ENCODE measurements at places on chromosomes 16 and 17.
A peak's percentile ranks its signal among the peaks of the same experiment; 100 is the strongest.

GRCh38 chr17:62611292-62611691, 16.2 kb upstream of the MRC2 start:
- DNase-seq: no peak

- DNase-seq: no peak
These were observed 20.0 kb upstream of the FOXJ1 start for GRCh38 chr17:76160896-76161528.

DNA sequence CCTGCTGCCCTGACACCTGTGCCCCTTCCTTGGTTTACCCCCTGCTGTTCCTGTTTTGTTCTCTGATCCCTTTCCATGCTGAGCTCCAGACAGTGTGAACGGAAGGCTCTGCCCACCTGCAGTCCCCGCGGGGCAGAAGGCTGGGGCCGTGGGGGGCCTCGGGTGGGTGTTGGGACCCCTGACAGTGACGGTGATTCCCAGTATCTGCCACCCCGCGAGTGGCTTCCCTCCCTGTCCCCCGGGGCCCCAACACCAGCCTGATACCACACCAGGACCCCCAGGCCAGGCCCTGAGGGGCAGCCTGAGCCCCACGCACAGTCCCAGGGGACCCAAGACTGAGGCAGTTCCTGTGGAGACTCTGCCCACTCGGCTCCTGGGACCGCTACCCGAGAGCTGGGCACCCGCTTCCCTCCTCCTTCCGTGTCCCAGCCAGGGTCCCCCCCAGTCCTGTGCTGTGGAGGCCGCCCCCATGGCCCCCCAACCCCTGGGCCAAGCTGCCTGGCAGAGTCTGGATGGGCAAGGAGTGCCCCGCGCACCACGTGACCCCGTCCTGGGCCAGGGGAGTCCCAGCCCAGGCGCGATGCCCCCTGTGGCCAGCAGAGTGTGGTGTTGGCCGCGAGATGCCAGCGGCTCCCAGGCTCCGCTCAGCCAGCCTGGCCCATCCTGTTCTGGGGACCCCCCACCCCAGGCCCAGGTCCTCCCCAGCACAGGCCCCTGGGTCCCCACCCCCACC, 10.0 kb upstream of the C1QTNF8 start:
- DNase-seq: peak; percentile 38

DNA sequence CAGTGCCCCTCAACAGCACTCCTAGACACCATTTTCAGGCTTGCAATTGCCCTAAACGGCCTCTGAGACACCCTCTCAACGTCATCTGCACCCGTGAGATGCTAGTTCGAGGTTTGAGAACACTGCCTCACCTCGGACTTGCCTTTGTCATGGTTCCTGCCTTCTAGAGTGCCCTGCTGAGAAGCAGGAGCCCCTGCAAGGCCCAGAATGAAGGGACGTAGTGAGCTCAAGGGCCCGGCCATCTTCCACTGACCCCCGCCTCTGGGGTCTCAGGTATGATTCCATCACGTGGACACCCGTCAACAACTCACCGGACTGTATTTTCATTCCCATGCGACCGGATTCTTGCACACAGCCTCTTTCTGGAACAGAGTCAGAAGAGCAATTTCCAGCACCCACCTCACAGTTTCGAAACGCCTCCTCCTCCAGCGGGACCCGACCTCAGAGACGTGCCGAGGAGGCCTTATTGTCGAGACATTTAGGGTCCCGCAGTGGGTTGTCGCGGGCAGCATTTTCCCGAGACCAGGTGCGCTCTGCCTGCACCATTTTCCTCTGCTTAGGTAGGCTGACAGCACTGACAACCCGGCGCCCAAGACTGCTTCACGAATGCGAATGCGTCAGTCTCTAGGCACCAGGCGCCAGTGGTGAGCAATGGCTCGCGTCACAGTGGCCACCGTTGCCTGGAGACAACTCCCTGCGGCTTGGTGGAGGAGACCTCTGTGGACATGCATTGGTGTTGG, 999.9 kb downstream of the KCNJ18 start:
- no peak for DNase-seq

DNA sequence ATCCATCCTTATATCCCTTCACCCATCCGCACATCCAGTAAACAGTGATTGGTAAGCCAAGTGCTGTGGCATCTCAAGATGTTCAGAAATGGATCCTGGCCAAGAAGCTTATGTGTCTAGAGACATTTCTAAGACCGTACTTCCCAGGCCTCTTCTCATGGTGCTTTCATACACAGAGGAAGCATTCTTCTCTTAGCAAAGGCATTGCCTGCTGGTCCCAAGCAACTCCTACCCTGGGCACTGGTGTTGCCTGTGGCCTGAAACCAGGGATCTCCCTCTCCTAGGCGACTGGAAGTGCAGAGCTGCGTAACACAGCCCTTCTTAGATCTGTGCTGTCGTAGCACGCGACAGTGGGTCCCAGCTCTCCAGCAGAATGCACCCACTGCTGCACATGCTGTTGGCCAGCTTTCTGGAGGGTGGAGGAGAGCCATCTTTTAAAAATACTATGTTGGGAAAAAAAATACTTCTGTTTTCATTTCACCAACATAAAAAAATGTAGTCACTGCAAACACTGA, 182.9 kb downstream of the CCDC182 start:
- DNase-seq: no peak

- DNase-seq: no peak
These were observed 47.8 kb upstream of the FBXO47 start for GRCh38 chr17:39014795-39015545.

DNA sequence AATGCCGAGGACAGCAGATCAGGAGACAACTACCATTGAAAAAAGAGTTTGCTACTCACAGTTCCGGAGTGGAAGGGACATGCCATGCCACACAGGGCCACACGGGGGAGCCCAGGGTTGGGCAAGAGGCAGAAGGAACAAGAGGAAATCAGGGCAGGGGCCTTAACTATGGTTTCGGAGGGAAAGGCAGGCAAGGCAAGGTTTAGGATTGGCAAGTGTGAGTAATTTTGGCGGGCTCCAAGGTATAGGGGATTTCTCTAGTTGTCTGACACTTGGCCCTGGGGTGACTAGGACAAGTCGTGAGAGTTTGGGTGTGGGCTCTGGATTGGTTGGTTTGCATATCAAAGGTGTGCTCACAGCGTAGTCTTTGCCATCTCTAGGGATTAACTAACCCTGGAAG, 27.0 kb upstream of the NTN1 start:
- peak; percentile 74 for DNase-seq

DNA sequence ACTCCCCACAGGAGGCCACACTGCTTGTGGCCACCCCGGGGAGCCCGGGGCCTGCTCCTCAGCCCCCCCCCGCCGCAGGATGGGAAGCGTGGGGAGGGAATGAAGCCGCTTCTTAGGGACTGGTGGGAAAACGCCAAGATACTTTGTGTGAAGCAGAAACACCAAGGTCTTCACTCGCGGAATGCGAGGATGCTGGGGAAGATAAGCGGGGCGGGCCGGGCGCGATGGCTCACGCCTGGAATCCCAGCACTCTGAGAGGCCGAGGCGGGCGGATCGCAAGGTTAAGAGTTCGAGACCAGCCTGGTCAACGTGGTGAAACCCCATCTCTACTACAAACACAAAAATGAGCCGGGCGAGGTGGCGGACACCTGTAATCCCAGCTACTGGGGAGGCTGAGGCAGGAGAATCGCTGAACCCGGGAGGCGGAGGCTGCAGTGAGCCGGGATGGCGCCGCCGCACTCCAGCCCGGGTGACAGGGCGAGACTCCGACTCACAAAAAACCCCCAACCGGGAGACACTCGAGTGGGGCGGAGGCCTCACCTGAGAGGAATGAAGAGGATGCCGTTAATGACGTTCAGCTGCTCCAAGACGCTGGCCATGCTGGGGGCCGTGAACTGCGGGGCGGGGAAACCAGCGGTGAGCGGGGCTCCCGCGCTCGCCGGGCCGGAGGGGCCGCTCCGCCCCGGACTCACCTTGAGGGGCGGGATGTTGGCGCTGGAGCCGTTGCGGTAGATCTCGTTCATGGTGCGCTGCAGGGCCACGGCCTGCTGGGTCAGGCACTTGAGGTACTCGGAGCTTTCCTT, 20.3 kb downstream of the CLUH start:
- peak; percentile 61 for DNase-seq

DNA sequence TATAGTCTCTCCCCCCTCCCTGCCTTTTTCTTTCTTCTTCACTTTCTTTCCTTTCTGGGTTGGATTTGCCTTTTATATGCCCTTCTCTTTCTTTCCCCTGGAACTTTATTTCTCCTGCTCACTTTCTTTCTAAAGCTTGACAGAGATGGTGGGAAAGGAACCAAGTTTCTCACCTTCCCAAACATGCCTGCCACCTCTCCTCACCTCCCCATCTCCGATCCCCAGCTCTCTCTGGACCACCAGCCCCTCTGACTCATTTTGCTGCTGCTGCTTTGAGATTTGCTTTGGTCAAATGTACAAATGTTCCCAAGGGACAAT, 6.7 kb upstream of the LHX1 start:
- DNase-seq: no peak

DNA sequence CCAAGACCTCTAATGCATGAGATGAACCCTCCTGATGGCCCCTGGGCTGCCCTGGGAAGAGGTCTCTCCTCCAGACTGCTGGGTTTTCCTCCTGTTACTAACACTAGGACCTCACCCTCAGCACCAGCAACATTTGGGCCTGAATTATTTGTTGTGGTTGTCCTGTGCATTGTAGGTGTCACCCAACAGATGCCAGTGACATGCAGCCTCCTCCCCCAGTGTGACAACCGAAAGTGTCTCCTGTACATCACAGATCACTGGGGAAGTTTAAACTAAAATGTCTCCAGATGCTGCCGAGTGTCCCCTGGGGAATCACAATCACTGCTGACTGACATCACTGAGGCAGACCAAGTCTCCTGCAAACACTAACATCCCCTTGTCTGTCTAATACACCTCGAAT, 74.8 kb downstream of the SLC5A11 start:
- no peak for DNase-seq

- DNase-seq: peak; percentile 39
These were observed 6.1 kb upstream of the MXRA7 start for GRCh38 chr17:76716839-76717215.

DNA sequence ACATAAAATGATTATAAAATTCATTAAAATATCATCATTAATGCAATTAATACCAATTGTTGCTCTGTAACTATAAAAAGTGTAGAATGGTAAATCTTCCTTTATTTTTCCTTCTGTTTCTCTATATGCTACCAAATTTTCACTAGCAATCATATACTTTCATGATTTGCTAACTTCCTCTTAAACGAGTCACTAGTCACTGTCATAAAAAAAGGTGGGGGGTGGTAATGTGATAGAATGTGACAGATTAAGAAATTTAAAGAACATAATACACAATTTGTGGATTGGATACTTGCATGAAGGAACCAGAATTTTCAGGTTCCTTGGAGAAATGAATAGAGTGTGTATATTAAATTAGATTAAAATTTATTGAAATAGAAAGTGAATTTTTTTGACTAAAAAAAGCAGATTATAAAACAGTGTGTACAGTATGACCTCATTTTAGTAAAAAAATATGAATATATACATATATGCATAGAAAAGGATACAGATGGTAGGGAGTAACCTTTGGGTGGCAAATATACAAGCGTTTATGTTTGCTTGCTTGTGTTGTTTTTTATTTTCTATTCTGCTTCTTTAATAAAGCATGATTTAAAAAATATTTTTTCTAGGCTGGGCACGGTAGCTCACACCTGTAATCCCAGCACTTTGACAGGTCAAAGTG, 56.7 kb upstream of the C17orf78 start:
- no peak for DNase-seq

DNA sequence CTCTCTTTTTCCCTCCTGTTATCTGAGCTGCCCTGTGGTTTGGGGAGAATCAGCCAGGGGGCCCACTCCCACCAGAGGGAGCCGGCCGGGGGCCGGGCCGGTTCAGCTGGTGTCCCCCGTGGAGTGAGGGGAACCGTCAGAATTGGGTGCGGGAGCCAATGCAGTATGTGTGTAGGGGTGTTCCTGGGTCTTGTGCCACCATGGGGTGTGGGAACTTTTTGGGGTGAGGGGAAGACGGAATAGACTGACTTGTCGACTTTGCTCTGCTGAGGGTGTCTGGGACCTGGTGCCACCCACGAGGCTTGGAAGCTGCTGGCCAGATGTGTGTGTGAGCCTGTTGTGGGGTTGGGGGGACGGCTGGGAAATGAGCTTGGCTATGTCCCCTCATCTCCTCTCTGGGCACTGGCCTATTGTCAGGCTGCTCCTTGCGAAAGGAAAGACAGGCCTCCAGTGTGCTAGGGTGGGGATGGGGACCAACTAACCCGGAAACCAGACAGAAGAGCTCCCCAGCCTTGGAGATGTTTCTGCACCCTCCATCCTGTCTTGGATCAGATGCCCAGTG, 9.9 kb downstream of the RARA start:
- DNase-seq: peak; percentile 68

GRCh38 chr17:13437966-13438779, 163.6 kb downstream of the HS3ST3A1 start:
- DNase-seq: no peak

GRCh38 chr16:8496364-8496763, 93.9 kb downstream of the TMEM114 start:
- no peak for DNase-seq

- DNase-seq: no peak
These were observed 43.0 kb upstream of the TANGO6 start for GRCh38 chr16:68800257-68800875.

DNA sequence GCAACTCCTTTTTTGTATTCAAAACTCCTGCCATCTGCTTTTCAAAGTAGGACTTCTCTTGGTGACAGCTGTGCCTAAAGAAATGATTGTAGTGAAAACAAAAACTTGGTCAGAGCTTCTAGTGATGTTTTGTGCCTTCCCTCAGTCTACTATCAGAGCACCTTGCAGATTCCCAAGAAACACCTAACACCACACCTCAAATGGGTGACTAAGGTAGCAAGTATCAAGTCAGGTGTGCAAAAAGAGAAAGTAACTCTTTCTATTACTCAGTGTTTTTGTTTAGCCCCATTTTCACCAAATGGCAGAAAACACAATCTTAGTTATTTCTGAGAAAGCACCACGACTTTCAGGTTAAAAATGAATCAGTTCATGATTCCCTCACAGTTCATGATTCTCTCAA, 2.0 kb upstream of the PMFBP1 start:
- DNase-seq: no peak

DNA sequence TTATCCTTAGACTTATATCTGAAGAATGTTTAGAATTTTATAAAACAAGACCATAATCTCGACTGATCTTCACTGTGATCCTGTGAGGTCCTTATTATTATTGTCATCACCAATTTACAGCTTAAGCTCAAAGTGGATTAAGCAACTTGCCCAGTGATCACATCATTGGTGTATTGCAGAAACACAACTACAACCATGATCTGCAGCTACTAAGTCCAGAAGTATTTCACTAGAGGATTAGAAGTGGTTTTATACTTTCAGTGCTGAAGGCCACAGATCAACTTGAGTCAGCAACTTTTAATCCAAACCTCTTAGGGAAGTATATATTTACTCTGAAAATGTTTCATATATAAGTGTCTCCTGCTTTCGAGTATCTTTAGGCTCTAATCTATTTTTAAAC, 624.3 kb upstream of the SOX9 start:
- no peak for DNase-seq

- peak; percentile 16 for DNase-seq
These were observed 23.7 kb downstream of the TSPOAP1 start for GRCh38 chr17:58304750-58305486.

All from tibial artery (tissue), 4 donors.